Left lobe of liver (tissue), 2 donors: ENCODE measurements at places on chromosomes 16 and 17.

DNA sequence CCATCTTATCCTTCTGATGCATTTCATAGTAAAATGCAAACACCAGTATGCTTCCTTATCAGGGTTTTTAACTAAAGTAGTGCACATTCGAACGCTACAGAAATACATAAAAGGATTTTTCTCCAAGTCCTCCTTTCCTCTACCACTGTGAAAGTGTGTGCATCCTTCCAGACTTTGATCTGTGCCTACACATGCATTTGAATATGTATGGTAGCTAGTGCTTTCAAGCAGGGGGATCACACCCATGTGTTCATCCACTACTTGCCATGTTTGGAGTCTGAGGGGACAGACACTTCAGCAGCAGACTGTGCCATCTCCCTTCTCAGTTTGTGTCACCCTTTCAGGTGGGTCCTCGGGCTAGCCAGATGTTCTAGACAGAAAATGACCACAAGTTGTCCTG is 14.9 kb downstream of the LDHD start:
- no peak for DNase-seq

DNA sequence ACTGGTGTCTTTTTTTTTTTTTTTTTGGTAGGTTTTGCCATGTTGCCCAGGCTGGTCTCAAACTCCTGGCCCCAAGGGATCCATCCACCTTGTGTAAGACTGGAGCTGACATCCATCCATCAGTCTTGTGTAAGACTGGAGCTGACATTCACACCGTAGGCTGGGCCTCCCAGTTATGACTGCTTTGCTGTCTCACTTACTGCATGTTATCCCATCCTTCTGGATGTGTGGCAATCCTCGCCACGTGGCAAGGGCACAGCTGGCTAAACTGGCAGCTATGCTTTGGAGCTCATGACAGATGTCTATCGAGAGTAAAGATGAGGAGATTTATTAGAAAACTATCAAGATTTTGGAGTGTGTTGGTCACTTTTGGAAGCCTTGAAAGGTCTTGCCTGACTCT is 115.1 kb downstream of the ABCA8 start:
- peak; percentile 71 for DNase-seq

DNA sequence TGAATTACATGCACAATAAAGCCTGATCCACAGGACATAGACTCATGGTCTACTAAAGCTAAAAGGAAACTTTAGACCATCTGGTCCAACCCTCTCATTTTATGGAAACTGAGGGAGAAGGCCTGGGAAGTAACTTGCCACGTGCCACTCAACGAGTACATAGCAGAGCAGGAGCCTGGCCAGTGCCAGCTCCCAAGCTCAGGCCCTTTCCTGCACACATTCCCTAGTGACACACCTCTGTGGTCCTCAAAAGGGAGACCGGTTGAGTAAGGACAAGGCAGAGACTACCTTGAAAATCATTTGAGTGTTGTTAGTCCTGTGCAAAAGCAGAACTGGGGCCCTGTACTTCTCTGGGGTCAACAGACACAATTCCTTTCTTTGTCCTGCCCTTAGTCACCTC is 2.8 kb downstream of the CCL4L2 start:
- no peak for DNase-seq

- peak; percentile 55 for DNase-seq
Measured at GRCh38 chr17:77959126-77959925, 823 bp downstream of the TNRC6C start.

DNA sequence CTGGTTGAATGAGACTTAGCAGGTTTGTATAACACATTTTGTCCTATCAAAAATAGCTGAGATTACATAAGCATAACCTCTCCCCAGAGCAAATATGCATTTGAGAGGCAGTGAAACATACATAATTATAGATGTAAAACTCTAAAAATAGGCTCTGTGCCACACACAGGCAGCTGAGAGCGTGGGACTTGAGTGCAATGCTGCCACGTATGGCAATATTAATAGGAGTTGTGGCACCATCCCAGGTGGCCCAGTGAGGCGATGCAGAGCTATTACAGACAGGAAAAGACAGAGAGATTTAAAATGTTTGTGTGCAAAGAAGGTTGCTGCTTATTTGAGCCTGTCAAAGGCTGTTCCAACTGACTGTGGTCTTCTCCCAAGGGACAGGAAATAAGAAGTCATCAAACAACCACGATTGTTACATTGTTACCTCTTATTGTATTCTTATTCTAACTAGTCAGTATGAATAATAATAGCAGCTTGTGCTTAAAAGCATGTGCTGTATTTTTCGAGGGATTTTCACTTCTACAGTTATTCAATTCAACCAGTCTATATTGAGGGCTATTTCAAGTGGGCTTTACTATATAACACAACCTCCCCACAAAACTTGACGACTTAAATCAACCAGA is 116.5 kb downstream of the SALL1 start:
- DNase-seq, result no peak
